ENCODE measurements at places on chromosomes 1 and 21.

DNA sequence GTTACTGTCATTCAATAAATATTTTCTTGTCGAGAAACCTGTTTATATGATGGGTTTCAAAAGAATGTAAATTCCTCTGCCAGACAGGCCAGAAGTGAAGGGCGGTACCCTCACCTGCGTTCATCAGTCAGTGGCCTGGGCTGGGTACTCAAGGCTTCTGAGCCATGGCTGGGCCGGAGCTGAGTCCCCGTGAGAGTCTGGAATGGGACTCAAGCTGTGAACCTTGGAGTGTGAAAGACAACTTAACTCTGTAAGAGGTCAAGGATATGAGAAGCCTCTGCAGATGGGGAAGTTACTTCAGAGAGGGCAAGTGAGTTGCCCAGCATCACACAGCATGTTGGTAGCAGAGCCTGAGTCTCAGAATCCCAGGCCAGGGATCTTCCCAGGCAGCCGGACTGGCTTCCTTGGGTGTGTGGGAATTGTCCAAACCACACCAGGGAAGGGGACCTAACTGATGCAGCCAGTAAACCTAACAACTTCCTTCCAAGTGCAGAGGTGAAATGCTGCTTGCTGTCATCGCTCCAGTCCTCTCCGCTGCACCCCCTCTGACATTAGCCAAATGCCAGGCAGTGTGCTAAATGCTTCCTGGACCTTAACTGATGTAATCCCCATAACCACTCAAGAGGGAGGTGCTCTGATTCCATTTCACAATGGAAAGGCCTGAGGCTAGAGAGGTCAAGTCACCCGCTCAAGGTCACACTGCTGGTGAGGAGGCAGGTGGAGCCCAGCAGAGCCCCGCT is 4.8 kb downstream of the DISP3 start:
- DNase-seq, result no peak

DNA sequence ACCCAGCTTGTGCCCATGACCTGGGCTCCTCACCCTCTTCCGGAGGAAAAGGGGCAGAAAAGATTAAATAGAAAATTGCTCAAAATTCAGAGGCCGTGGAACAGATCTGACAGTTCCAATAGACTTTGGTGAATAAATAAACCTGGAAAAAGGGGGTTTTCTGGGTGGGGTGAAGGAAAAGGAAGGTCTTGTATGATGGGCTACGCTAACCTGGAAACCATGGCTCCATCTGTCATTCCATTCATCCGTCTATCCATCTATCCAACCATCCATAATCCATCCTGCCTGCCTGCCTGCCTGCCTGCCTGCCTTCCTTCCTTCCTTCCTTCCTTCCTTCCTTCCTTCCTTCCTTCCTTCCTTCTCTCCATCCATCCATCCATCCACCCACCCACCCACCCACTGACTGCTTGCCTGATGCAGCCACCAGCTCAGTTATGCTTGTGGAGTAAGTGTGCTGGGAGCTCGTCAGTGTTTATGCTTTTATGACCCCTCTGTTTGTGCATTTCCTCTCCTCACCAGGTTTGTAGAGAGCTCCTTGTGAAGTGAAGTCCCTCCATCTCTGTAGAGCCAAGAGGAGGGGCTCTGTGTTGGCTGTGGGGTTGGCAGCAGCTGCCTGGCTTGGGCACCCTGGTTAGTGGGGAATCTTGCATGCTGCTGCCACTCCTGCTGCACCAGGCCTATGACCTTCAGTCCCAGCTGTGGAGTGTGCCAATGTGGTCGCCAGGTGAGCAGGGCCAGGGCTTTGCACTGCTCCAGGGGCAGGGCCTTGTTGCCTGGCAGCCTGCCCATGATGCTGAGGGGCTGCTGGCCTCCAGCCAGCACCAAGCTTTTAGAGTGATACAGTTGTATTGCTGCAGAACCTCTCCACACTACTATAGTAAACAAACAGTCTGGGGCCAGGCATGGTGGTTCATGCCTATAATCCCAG is 16.0 kb upstream of the POU3F1 start:
- no peak for DNase-seq

DNA sequence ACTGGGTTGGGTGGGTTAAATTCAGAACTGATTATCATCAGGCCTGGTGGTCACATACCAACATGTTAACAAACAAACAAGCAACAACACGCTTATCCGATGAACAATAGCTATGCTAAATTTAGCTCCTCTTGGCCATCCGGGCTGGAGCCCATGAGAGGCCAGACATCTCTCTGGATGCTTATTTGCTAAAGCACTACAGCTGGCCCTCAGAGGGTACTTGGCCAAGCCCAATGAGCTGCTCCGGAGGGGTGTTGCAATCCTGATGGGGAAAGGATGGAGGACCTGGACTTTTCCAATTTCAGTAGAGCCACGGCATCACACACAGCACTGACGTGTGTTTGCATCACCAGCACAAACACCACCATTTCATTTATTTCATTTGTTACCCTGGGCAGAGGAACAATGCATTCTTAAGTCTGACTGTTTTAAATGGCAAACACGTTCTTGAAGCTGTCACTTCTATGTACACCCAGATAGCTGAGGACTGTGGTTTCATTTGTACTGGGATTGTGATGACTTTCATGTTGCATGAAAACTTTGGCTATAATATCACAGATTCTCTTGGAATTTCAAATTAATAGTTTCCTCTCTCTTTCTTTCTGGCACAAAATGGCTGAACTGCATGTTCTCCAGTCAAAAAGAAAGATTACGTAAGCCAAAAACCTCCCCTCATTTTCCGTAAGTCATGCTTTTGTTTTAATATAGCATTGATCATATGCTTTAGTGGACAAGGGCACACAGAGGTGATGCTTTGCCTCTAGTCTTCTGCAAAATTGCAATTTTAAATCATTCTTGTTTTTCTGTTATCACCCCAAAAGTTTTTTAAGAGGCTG is 359.8 kb upstream of the KAZN start:
- no peak for DNase-seq

GRCh38 chr1:17233675-17234320 is 15.1 kb upstream of the PADI3 start:
- no peak for DNase-seq

DNA sequence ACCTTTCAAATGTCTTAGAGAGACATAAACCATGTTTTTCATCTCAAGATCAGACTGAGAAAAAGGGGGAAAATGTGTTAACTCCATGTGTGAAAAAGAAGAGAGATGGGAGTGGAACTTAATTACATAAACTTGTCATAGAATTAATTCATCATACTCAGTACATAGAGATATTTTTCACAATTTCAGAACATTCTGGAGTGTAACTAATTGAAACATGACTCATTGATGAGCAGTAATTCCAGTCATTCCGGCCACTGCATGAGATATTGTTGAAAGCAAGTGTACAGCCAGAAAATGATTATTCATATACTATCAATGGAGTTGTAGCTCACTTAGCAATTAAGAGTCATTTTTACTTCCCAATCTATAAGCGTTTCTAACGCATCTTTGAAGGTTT is 739.3 kb downstream of the LTN1 start:
- DNase-seq, result no peak

GRCh38 chr1:22359427-22359826 is 92.2 kb upstream of the ZBTB40 start:
- DNase-seq, result no peak

GRCh38 chr21:17460094-17460493 is 52.7 kb upstream of the CXADR start:
- DNase-seq, result no peak

Measured in T-helper 1 cell (primary cell).